Cardiac septum (tissue), 1 donor: ENCODE measurements at places on chromosomes 3 and 15.

GRCh38 chr15:59762558-59762957, 73.4 kb upstream of the BNIP2 start:
- no peak for DNase-seq

- DNase-seq, result no peak
Observed at GRCh38 chr15:93109336-93110102, 20.5 kb upstream of the RGMA start.

- no peak for DNase-seq
Observed at GRCh38 chr3:185734725-185735096, 90.1 kb downstream of the IGF2BP2 start.

GRCh38 chr3:17367171-17367570, 375.3 kb downstream of the TBC1D5 start:
- no peak for DNase-seq
